ENCODE measurements at places on chromosomes 2 and 18. TPM values are rescaled to one million over a fixed set of nuclear protein-coding genes. Genes with fewer than 3 reads are reported as not detected.

The LYG1 gene
- 0.09 TPM for total RNA-seq

The AQP12B gene
- not detected for total RNA-seq

GRCh38 chr2:30910686-30911085, 103.4 kb upstream of the CAPN13 start:
- DNase-seq: no peak

DNA sequence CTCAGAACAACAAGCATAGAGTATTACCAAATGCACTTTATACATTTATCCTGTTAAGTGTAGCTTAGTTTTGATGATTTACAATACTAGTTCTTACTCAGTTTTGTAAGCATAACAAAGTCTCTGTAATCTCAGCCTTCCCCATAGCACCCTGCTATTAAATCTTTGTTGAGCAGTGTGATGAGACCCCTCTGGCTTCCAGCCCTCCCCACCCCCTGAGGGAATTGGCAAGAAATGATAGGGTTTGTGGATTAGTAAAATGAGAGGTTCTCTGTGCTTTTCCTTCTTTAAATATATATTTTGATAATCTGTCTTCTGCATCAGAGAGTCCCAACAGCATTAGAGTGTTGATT, 37.2 kb downstream of the ZNF521 start:
- no peak for DNase-seq

DNA sequence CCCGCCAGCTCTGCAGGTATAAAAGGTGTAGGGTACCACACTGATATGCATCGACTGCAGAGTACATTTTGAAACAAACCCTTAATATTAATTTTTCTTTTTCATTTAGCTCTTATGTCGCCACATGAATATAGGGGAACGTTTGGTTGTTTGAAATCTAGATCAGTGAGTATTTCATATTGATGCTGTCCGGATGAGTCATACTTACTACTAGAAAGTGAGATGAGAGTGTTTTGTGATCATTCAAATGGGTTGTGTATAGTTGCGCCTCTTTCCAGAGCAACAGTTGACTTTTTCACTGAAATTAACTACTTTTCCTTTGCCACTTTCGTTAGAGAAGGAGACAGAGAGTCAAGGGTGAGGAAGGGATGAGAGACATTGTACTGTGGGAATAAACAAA, 24.6 kb downstream of the NPAS2 start:
- no peak for DNase-seq

Data from fibroblast of the aortic adventitia (primary cell).